ENCODE measurements at places on chromosomes 3 and 15.

DNA sequence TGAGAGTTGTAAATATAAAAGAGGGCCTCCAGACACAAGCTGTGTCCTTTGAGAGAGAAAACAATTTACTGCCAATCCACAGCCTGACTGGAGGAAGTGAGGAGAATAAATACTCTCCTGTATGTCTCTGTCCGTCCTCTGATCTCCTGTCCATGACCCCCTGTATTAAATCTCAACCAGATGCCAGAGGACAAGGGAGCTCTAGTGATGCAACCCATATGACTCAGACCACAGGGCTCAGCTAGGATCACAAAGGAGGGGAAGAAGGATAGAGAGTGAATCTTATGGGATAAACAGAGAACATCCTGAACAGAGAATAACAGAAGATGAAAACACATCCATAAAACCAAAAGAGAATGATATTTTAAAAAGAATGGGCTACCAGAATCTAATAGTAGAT, 482.6 kb downstream of the PLOD2 start:
- DNase-seq: no peak

- DNase-seq: no peak
Measured at GRCh38 chr3:82633319-82633718, 871.9 kb upstream of the GBE1 start.

- DNase-seq: no peak
Measured at GRCh38 chr15:39596358-39597051, 15.6 kb downstream of the THBS1 start.

- DNase-seq: no peak
Measured at GRCh38 chr3:122013448-122013925, 8.6 kb downstream of the ILDR1 start.

DNA sequence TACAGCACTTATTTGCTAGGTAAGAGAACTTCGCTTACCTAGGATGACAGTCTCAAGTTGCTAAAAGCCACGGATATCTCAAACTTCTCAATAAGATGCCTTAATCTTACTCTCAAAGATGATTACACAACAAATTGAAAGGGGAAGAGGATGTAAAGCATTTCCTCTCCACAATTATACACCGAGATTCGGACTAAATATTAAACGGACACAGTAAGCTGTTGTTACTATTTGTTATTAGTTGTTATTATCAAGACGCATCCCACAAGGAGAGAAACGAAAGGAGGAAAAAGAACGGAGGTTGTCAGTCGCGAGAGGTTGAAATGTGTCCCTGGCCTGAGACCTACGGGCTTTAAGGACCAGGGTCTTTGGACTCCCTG, 660 bp downstream of the ZNF106 start:
- peak; percentile 56 for DNase-seq

DNA sequence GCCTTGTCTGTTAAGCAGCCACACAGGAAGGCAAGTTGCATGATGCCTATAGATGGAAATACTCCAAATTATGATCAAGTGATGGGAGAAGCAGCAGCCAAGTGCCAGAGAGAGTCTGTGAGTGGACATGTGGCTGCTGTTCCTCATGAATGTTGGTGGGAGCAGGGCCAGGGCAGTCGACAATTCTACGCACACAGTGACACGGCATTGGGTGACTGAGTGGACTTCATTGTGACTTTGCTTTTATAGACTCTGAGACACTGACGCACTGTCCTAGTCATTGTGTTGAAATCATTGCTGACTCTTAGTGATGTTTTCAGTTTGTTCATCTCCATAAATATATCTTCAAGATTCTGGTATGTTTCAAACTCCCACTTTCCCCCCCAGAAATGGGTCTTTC, 246.3 kb upstream of the SEMA6D start:
- DNase-seq: no peak

DNA sequence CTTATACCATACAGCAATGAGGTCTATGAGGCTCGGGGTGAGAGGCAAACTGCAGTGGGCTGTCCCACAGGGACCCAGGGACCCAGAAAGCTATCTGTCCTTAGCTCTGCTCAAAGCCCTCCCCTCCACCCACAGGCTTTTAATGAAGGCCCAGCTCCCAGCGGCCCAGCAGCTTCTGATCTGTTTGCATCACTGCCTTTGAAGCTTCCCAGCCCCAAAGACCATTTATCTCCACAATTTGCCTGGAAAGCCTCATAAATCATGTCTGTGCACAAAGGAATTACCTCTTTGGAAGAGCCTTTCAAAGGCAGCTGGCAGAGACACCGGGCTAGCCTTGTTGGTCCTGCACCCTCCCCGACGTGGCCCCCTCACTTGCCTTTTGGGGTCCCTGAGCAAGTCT, 123.9 kb downstream of the RAB11A start:
- DNase-seq: no peak

DNA sequence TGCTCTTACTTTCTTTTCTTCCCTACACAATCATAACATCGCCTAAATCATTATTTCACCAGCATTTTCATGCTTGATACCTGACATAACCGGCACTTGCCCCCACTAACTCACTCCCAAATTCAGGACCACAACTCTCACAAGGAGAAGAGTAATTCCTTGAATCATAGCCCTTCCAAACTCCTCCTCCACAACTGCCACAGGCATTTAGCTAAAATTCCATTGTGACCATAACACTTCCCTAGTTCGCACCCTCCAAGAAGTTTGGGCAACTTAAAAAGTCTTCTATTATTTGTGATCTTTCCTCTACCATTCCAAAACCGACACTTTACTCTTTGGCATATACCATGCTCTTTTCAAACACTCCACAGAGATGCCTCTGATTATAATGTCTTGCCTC, 59.4 kb upstream of the XRN1 start:
- DNase-seq: no peak

- DNase-seq: no peak
Measured at GRCh38 chr3:63500196-63500595, 152.3 kb upstream of the SNTN start.

GRCh38 chr3:68876112-68876713, 56.1 kb downstream of the TAFA4 start:
- peak; percentile 71 for DNase-seq

GRCh38 chr15:62896969-62897486, 145.5 kb upstream of the TPM1 start:
- DNase-seq: no peak

- DNase-seq: no peak
Measured at GRCh38 chr15:48607846-48608245, 37.7 kb downstream of the FBN1 start.

GRCh38 chr15:93887151-93887550, 344.2 kb upstream of the MCTP2 start:
- DNase-seq: no peak

DNA sequence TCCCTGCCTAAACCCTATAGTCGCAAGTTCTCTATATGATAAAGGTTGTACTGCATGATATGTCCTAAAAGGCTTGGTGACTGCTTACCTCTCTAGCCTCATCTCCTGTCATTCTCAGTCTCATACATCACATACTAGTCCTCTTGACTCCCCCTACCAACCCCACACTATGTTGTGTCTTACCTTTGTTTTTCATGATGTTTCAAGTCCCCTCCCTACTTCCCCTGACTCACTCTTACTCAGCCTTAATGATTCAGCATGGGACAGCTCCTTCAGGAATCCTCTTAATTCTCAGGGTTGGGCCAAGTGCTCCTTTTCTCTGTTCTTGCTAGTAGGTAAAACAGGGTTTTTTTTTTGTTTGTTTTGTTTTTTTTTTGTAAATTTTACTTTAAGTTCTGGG, 49.6 kb downstream of the SLMAP start:
- DNase-seq: peak; percentile 55

- DNase-seq: no peak
Measured at GRCh38 chr15:99228120-99228770, 21.1 kb downstream of the TTC23 start.

GRCh38 chr3:89876116-89876515, 768.7 kb downstream of the EPHA3 start:
- DNase-seq: no peak

- DNase-seq: no peak
Measured at GRCh38 chr3:21094686-21095085, 656.3 kb downstream of the ZNF385D start.

GRCh38 chr3:56855856-56856512, 54.2 kb upstream of the ARHGEF3 start:
- peak; percentile 45 for DNase-seq

GRCh38 chr3:28036599-28037575, 204.5 kb upstream of the CMC1 start:
- no peak for DNase-seq

DNA sequence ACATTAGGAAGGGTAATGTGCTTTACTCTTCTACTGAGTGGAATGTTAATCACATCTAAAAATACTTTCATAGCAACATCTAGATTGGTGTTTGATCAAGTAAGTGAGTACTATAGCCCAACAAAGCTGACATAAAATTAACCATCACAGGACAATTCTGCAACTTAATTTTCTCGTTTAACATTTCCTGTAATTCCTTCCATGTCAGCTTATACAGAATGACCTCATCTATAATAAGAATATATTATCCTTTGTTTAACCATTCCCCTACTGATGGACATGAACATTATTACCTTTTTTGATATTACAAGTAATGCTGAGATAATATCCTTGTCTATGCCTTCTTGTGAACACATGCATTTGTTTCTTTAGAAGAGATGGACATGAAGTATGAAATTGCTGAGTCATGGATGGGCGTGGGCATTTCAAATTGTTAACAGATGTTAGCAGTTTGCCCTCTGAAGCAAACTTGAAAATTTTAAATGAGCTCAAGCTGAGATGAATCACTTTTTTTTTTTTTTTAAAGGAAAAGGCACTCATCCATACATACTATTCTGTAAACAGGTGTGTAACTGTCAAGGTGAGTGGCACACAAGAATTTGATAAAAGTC, 85.1 kb downstream of the OXNAD1 start:
- DNase-seq: peak; percentile 25

- no peak for DNase-seq
Measured at GRCh38 chr3:173659972-173660371, 262.4 kb downstream of the NLGN1 start.

DNA sequence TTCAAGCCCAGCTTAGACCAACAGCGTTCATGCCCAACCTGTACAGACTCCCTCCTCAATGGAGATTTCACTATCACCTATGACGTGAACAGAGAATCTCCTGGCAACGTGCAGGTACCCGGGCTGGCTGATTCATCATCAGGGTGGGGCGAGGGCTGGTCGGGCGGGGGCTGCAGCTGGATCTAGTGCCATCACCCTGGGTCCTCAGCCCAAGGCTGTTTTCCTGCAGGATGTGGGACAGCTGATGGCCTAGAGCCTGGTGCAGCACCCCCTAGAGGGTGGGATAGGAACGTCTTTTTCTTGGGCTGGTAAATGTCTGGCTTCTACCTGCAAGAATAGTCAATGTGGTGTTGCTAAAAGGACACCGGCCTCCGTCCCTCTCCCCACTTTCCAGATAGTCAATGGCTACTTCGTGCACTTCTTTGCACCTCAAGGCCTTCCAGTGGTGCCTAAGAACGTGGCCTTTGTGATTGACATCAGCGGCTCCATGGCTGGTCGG, 4.4 kb downstream of the ITIH3 start:
- peak; percentile 34 for DNase-seq

- DNase-seq: no peak
Measured at GRCh38 chr3:40649346-40649745, 124.6 kb downstream of the ZNF621 start.

DNA sequence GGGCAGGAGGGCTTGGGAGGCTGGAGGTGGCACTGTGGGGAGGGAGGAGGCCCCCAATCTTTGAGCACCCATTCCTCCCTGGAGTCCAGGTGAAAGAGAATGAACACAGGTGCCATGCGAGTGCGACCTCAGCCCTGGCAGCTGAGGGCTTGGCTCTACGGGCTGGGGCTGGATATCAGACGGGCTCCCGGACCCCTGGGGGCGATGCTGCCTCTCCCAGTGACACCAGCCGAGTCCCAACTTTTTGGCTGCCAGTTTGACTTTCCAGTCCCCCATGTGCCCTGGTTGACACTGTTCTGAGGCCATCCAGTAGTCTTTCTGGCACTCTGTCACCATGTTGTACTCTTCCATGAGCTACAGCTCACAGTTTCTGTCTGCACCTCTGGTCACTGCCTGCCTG, 1.2 kb downstream of the VILL start:
- no peak for DNase-seq

DNA sequence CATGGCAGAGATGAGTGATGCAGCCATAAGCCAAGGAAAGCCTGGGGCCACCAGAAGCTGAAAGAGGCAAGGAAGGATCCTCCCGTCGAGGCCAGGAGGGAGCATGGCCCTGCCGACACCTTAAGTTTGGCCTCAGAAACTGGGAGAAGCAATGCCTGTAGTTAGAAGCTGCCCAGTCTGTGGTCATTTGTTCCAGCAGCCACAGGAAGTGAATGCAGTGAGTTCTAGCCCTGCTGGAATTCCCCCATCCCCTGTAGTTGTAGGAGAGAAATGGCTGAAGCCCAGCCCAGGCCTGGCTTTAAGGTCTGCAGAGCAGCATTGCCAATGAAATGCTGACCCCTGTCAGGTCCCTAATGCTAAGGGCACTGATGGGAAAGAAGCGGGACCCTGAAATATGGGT, 12.2 kb upstream of the CHSY1 start:
- no peak for DNase-seq

GRCh38 chr15:25675396-25675795, 187.7 kb downstream of the ATP10A start:
- no peak for DNase-seq

DNA sequence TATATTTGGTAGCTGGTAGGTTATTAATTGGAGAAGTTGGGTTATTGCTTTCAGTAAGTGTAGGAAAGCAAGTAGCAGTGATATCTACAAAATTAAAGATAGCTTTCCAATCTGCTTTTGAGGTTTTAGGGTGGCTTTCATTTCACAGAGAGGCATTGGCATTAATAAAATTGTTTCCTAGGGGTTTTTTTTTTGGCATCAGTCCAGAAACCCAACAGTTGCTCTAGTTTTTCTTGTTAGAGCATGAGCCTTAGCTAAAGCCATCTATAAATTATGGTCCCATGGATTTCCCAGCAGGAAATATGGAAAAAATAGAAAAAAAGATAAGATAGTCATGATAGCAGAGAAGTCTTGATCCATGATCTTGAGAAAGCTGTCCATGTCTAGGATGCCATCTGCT, 3.0 kb upstream of the B4GALT4 start:
- DNase-seq: no peak

DNA sequence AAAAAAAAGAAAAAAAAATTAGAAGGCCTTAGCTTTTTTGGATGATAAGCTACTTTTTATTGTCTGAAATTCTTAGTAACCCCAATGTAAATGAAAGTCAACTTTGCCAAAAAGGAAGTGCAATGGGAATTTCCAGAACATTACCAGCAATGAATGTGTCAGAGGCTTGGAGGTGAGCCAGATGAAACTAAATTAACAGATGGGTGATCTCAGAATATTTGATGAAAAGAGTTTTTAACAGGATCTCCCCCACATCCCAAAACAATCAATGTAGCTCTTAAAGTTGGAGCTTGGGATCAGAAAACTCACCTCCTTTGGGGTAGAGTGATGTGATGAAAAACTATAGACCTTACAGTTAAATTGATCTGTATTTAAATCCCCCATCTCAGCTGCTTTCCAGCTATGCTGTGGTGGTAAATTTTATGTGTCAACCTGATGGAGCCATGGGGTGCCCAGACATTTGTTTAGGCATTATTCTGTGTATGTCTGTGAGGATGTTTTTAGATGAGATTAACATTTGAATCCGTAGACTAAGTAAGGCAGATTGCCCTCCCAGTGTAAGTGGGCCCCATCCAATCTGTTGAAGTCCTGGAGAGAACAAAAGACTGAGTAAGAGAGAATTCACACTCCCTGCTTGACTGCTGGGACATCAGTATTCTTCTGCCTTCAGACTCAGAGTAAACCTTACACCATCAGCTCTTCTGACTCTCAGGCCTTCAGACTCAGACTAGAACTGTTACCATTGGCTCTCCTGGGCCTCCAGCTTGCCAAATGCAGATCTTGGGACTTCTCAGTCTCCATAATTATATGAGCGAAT, 84.3 kb upstream of the TNFSF10 start:
- no peak for DNase-seq

- no peak for DNase-seq
Measured at GRCh38 chr15:40006003-40006402, 33.0 kb downstream of the SRP14 start.
